ENCODE measurements at places on chromosomes 3 and 15. TPM values are rescaled to one million over a fixed set of nuclear protein-coding genes. Genes with fewer than 3 reads are reported as not detected.
A peak's percentile ranks its signal among the peaks of the same experiment; 100 is the strongest.

TRNT1 gene
- total RNA-seq: 23.8 TPM

TMCO5A gene
- total RNA-seq: not detected

XCR1 gene
- total RNA-seq: not detected

CD86 gene
- 18.0 TPM for total RNA-seq

ENTPD3 gene
- total RNA-seq: not detected

LSMEM2 gene
- total RNA-seq: not detected

UBE2E2 gene
- total RNA-seq: 44.0 TPM

THRB gene
- 40.3 TPM for total RNA-seq

SSR3 gene
- 107 TPM for total RNA-seq

GRCh38 chr15:45689616-45690015 lies 54.8 kb downstream of the SQOR start:
- no peak for DNase-seq
- H3K27ac ChIP-seq: no peak overlapping the region
- H3K27me3 ChIP-seq: no peaks in the 10 kb centered on the region
- H3K4me1 ChIP-seq: no peaks in the 10 kb centered on the region

DNA sequence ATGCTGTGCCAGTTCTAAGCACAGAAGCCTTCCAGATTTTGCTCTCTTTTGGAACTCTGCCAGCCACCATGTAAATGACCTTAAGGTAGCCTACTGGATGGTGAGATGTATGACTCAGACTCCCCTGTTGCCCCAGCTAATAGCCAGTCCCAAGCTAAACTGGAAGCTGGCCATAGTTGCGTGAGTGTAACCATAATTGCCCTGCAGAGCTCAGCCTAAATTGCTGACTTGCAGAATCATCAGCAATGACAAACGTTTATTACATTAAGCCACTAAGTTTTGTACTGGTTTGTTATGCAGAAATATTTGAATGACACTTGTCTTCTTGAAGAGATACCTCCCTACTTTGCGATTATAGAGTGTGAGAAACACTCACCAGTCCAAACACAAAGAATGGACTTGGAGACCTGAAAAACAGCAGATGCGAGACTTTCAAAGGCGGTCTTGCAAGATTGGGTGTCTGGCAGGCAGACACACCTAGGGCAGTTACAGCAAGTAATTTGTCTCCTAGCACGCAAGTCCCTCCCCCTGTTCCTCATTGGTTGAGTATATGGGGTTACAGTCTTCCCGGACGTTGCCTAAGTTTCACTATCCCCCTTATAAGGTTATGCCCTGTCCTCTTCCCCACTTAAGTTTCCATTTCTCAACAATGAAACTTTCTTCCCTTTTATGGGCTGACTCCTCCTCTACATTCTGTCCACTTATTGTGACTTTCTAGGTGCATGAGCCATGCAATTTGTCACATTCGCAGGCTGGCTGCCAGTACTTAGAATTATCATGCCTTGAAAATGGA lies 83.6 kb upstream of the XCR1 start:
- H3K27me3 ChIP-seq: no peaks in the 10 kb centered on the region
- H3K4me3 ChIP-seq: no peak overlapping the region
- no peaks in the 10 kb centered on the region for H3K4me1 ChIP-seq
- no peaks in the 10 kb centered on the region for H3K36me3 ChIP-seq
- no peak for DNase-seq
- no peak overlapping the region for H3K27ac ChIP-seq

DNA sequence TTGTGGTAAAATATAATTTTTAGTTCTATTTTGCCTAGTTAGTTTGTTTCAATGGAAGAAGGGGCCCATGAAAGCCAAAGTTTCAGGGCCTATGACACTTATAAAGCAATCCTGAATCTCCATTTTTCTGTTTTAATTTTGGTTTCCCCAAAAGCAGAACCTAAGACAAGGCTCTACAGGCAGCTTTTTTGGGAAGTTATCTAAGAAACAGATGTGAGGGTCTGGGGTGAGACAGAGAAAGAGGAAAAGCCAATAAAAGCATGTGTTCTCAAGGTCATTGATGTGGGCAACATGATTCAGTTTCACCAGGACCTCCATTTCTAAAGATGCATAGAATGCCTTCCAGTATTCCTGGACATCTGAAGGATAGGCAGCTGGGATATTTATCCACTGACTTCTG lies 598.5 kb downstream of the PDCD6IP start:
- DNase-seq: no peak
- H3K4me3 ChIP-seq: no peak overlapping the region
- H3K4me1 ChIP-seq: no peaks in the 10 kb centered on the region
- no peak overlapping the region for H3K27ac ChIP-seq

- H3K36me3 ChIP-seq: no peaks in the 10 kb centered on the region
- no peak overlapping the region for H3K27ac ChIP-seq
- no peak for DNase-seq
- no peaks in the 10 kb centered on the region for H3K27me3 ChIP-seq
- H3K4me1 ChIP-seq: no peaks in the 10 kb centered on the region
- H3K4me3 ChIP-seq: no peak overlapping the region
These were observed 27.6 kb upstream of the SRPRB start for GRCh38 chr3:133777807-133778568.

DNA sequence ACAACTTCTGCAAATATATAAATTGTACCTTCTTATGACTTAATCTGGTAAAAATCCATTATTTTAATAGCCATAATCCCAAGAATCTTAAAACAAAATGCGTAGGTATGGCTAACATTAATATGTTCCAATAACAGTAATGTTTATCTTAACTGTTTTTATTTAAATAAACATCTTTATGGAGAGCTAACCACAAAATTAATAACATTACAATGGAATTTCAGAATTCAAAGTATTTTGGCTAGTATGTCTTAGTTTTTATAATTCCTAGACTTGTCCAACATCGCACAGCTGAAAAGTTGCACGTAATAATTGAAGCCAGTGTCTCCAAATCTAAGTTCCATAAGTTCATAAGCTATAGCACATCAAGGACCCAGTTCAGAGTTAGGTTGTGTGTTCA lies 47.6 kb downstream of the ANKRD28 start:
- H3K27me3 ChIP-seq: no peaks in the 10 kb centered on the region
- peaks cover 18% of the 10 kb centered on the region for H3K4me1 ChIP-seq
- no peak overlapping the region for H3K4me3 ChIP-seq
- DNase-seq: no peak
- H3K36me3 ChIP-seq: no peaks in the 10 kb centered on the region
- H3K27ac ChIP-seq: no peak overlapping the region

GRCh38 chr15:63258658-63259057 lies 18.7 kb upstream of the APH1B start:
- H3K27ac ChIP-seq: no peak overlapping the region
- H3K4me1 ChIP-seq: peaks cover 19% of the 10 kb centered on the region
- no peaks in the 10 kb centered on the region for H3K27me3 ChIP-seq
- no peak overlapping the region for H3K4me3 ChIP-seq
- H3K36me3 ChIP-seq: peaks cover 16% of the 10 kb centered on the region

DNA sequence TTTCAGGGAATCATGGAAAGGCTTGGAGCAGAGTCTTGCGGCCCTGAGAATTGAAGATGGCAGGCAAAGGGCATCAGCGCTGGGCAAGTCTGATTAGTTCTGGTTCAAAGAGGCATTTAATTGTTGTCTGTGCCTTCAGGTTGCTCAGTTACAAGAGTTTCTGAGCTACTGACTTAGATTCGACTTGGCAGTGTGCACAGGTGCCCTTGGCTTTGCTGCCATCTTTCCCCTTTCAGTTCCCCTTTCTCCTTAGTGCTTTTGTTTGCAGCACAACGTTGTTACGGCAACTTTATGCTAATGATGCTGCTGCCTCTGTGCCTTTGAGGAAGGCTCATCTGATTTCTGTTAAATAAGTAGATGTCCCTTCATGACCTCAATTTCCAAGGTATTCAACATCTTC lies 12.5 kb downstream of the P2RY14 start:
- H3K4me1 ChIP-seq: peaks cover 4% of the 10 kb centered on the region
- H3K36me3 ChIP-seq: no peaks in the 10 kb centered on the region
- no peak overlapping the region for H3K27ac ChIP-seq
- DNase-seq: no peak

DNA sequence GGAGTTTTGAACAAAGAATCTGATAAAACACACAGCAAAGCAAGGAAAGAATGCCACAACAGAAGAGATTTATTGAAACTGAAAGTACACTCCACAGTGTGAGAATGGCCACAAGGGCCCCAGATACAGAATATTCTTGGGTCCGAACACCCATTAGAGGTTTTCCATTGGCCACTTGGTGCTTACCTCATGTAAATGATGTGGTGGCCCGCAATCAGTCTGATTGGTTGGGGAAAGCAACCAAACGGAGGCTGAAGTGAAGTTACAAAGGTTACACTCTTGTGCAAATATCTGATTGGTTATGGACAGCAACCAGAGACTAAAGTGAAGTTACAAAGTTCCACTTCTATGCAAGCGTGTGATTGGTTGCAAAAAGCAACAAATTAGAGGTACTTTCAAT lies 20.4 kb downstream of the NSUN3 start:
- no peaks in the 10 kb centered on the region for H3K4me1 ChIP-seq
- H3K4me3 ChIP-seq: no peak overlapping the region
- H3K27ac ChIP-seq: no peak overlapping the region
- no peak for DNase-seq
- H3K27me3 ChIP-seq: no peaks in the 10 kb centered on the region

GRCh38 chr3:131231710-131232389 lies 149.7 kb upstream of the NUDT16 start:
- no peaks in the 10 kb centered on the region for H3K36me3 ChIP-seq
- H3K27ac ChIP-seq: no peak overlapping the region
- no peak for DNase-seq
- no peak overlapping the region for H3K4me3 ChIP-seq
- no peaks in the 10 kb centered on the region for H3K4me1 ChIP-seq

- DNase-seq: no peak
- no peaks in the 10 kb centered on the region for H3K36me3 ChIP-seq
- peaks cover 6% of the 10 kb centered on the region for H3K4me1 ChIP-seq
- H3K27me3 ChIP-seq: no peaks in the 10 kb centered on the region
- no peak overlapping the region for H3K27ac ChIP-seq
- H3K4me3 ChIP-seq: no peak overlapping the region
These were observed 91.6 kb upstream of the RGMA start for GRCh38 chr15:93180656-93181055.

DNA sequence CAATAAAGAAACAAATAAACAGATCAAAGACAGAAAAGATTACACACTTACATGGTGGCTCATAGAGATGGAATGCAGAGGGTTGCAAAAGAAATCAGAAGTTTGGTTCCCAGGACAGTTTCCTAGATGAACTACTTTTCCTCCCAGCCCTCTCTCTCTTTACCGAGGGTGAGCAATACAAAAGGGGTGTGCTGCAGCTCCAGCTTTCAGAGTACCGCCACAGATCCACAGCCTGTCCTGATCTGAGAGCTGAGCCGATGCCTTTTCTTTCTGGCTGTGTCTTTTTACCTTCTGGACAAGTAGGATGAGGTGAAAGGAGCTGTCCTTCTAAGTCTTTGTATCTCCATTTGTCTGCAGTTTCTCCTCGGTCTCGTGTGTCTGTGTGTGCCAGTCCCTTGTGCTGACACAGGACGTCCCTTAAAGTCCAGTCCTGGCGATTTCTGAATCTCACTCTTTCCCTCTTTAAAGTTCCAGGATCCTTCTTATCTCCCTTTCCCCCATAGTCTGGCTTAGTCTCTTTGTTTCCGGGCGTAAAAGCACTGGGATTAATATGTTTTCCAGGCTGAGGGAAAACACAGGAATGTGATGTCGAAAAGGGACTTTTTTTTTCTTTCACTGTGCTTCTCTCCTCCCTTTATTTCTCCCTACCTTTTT lies 540 bp downstream of the CCDC80 start:
- peak overlapping the region; percentile 83 for H3K27ac ChIP-seq
- no peak for DNase-seq
- peaks cover 8% of the 10 kb centered on the region for H3K4me1 ChIP-seq

- no peaks in the 10 kb centered on the region for H3K36me3 ChIP-seq
- DNase-seq: no peak
- H3K27me3 ChIP-seq: no peaks in the 10 kb centered on the region
- H3K27ac ChIP-seq: no peak overlapping the region
- H3K4me3 ChIP-seq: no peak overlapping the region
- no peaks in the 10 kb centered on the region for H3K4me1 ChIP-seq
These were observed 416.1 kb downstream of the ERC2 start for GRCh38 chr3:56052188-56052587.

GRCh38 chr3:194466761-194467356 lies 19.9 kb downstream of the ATP13A3 start:
- no peak overlapping the region for H3K4me3 ChIP-seq
- no peaks in the 10 kb centered on the region for H3K36me3 ChIP-seq
- H3K4me1 ChIP-seq: peaks cover 32% of the 10 kb centered on the region
- no peak for DNase-seq
- H3K27me3 ChIP-seq: no peaks in the 10 kb centered on the region
- no peak overlapping the region for H3K27ac ChIP-seq

GRCh38 chr15:83695246-83695645 lies 41.3 kb downstream of the ADAMTSL3 start:
- H3K27ac ChIP-seq: peak overlapping the region; percentile 74
- no peak overlapping the region for H3K4me3 ChIP-seq
- no peaks in the 10 kb centered on the region for H3K27me3 ChIP-seq
- peaks cover 35% of the 10 kb centered on the region for H3K4me1 ChIP-seq

DNA sequence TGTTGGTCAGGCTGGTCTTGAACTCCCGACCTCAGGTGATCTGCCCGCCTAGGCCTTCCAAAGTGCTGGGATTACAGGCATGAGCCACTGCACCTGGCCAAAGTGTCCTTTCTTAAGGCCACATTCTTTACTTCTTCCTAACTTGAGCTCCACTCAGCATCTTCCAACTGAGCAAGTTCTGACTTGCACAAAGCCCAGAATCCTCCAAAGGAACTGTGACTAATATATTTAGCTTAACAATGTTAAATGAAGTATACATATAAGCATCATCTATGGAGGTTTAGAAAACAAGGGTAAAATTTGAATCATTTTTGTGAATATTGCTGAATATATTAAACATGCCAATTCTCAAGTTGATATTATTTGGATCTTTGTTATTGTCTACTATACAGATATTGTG lies 93.7 kb downstream of the SHQ1 start:
- H3K4me1 ChIP-seq: no peaks in the 10 kb centered on the region
- DNase-seq: no peak
- H3K27ac ChIP-seq: no peak overlapping the region
- H3K27me3 ChIP-seq: no peaks in the 10 kb centered on the region
- no peaks in the 10 kb centered on the region for H3K36me3 ChIP-seq

DNA sequence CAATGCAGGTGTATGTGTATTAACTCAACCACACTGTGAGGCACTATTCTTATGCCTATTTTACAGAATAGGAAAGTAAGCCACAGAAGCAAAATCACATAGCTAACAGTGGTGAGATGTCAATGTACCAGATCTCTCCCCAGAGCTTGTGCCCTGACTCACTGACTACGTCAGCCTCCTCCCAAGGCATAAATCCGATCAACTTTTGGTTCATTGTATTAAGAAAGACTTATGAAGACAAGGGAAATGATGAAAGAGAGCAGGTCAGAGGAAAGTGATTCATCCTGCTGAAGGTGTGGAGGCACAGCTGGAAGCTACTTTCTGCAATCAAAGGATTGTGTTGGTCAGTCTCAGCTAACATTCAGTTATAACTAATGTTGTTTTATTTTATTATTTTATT lies 33.0 kb upstream of the SV2B start:
- no peaks in the 10 kb centered on the region for H3K4me1 ChIP-seq
- H3K27me3 ChIP-seq: no peaks in the 10 kb centered on the region
- H3K36me3 ChIP-seq: no peaks in the 10 kb centered on the region
- DNase-seq: no peak
- no peak overlapping the region for H3K4me3 ChIP-seq

GRCh38 chr15:95365511-95366107 lies 964.9 kb upstream of the NR2F2 start:
- no peaks in the 10 kb centered on the region for H3K27me3 ChIP-seq
- no peak for DNase-seq
- H3K27ac ChIP-seq: no peak overlapping the region
- no peak overlapping the region for H3K4me3 ChIP-seq
- H3K36me3 ChIP-seq: no peaks in the 10 kb centered on the region

Measured in thoracic aorta (tissue), 2 donors.